DMS79 (cell line): ENCODE measurements at places on chromosomes 7 and 10.
A peak's percentile ranks its signal among the peaks of the same experiment; 100 is the strongest.

GRCh38 chr10:116732573-116732972 is 9.8 kb downstream of the HSPA12A start:
- no peak for DNase-seq

- no peak for DNase-seq
Measured at GRCh38 chr10:17785276-17785930, 23.7 kb upstream of the MRC1 start.

DNA sequence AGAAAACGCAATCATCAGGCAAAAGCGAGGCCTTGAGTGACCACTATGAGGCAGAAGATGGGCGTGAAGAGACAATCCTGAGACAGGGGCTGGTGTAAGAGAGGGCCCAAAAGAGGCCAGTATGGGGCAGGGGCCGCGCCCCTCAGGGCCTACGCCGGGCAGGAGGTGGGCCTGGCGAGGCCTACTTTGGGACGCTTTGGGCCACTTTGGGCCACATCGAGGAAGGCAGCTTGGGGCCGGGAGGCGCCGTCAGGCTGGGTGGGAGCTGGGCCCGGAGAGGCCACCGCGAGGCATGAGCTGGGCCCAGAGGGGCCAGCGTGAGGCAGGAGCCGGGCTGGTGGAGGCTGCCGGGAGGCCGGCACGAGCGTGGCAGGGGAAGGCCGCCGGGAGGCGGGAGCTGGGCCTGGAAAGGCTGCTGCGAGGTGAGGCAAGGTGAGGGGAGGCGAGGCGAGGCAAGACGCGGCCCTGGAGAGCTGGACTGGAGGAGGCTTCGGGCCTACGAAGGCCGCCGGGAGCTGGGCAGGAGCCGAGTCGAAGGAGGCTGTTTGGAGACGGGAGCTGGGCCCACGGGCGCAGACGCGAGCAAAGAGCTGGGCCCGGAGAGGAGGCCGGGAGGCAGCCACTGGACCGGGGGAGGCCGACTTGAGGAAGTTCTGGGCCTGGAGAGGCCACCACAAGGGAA is 171.3 kb downstream of the TPST1 start:
- no peak for DNase-seq

GRCh38 chr7:30988351-30989005 is 24.7 kb downstream of the GHRHR start:
- peak; percentile 18 for DNase-seq

DNA sequence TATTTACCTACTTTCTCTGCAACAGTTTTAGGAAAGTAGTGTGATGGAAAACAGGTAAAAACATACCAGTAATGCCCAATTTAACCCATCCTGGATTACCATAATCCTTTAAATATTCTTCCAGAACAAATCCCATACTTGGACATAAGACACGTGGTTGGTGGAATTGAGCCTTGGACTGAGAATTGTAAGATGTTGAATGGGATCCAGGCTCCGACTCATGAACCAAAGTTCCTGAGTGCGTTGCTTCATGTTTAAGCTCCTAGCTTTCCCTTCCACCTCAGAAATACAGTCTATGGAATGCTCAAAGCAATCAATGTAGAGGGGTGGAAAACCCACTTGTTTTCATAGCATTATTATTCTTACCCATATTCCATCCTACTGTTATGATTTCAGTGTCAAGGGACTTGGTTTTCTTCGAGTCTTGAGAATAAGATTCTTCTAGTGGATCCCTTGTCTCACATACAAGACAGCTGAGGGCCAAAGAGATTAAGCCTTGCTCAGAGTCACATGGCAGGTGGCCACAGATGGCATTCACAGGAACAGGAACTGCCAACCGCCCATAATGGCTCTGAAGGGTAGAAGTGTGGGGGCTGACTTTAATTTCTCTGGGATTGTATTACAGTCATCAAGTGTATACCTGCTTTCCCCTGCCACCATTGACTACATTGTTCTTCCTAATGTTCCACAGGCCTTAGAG is 171.2 kb downstream of the GFRA1 start:
- no peak for DNase-seq

DNA sequence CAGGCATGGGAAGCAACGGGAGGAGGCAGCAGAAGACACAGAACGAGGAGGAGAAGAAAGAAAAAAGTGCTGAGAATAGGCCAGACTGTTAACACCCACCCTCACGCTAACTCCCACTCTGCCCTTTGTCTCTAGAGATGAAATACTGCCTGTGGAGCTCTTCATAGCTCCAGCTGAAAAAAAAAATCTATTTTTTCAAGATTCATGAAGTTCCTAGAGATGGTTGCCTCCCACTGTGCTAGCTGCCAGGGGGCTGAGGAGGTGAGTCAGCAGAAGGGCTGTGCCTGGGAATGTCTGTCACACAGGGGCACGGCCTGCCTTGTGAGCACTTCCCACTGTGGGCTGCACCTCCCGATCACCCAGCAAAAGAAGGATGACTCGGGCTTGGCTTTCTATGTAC is 144.5 kb downstream of the RNF216 start:
- DNase-seq: no peak

DNA sequence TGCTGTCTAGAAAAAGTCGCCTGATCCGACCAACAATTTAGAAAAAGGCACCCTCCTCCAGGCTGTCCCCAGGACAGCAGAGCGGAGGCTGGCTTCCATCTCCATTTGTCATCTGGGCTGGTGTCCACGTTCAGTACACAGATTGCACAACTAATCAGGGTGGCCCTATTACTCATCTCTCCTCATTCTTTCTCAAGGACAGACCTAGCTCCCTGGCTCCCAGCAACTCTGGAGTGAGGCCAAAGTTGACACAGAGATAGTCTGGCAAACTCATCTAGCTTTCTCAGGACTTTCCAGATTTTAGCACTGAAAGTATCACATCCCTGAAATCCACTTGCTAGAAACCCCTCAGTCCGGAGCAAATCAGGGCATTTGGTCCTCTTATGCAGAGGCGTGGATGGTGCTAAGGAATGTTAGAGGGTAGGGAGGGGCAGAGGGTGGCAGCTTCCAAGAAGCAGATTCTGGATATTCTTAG is 75.1 kb downstream of the DNAH11 start:
- no peak for DNase-seq

GRCh38 chr7:80230327-80230726 is 95.7 kb downstream of the GNAI1 start:
- no peak for DNase-seq

DNA sequence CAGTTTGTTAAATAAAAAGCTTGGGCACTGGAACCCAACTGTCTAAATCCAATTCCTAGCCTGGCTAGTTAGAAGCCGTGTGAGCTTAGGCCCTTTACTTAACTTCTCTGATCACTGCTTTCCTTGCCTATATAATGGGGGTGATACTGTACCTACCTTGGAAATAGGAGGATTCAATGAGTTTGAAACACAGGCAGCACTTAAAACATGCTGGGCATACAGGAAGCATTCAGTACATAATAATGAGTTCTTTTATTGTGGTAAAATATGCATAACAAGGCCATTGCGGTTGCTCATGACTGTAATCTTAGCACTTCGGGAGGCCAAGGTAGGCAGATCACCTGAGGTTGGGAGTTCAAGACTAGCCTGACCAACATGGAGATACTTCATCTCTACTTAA is 47.4 kb upstream of the SEPHS1 start:
- DNase-seq: no peak

DNA sequence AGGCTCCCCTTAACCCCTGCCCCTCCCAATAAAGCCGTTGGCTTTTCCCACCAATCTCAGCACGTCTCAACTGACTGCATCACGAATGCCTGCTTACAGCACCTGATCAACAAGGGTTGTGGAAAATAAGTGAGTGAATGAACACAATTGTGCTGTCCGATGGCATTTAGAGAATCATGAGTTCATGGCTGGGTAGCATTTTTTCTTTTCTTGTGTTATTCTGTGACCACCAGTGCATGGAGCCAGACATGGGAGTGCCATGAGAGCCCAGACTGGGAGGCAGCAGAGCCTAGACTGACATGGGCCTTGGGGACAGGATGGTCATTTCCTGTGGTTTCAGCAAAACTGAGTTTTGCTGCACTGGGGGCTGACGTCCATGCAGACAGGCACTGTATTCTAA is 254.1 kb upstream of the IGFBP3 start:
- no peak for DNase-seq

DNA sequence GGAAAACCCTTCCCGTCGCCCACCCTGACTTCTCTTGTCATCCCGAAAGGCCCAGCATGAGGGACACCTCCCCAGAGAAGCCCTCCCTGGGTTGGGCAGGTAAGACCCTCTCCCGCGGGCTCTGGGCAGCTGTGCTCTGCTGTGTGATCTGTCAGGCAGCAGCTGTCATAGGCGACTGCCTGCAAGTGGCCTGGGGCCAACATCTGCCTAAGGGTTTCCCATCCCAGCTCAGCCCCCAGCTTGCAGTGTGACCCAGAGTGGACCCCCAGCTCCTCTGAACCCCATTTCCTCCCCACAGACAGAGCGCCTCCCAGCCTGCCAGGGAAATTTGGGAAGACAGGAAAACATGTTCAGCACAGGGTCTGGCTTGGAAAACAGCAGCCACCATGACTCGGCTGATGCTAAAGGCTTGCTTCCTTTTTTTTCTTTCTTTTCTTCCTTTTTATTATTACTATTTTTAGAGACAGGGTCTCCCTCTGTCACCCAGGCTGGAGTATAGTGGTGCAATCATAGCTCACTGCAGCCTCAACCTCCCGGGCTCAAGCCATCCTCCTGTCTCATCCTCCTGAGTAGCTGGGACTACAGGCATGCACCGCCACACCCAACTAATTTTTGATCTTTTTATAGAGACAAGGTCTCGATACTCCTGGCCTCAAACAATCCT is 18.3 kb upstream of the TNRC18 start:
- no peak for DNase-seq

DNA sequence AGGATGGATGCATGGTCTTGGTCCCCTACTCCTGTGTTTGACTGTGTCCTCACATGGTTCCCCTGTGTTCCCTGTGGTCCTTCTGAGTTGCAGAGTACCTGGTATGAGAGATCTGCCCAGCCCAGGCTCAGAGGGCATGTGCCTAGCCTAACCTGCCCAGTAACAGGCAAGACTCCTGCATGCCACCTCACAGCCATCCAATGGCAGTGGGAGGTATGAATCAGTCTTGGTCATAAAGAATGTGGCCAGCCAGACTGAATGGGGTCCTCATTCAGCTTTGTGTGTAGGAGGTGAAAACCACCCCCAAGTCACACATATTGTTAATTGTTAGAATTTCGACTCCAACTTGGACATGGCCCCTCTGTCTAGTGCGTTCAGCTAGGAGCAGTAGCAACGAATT is 17.2 kb upstream of the GPR158 start:
- no peak for DNase-seq
